NCI-H1092 treated with DMSO at 0.1 percent for 48 hours (cell line): ENCODE measurements at places on chromosomes 2 and 18.

DNA sequence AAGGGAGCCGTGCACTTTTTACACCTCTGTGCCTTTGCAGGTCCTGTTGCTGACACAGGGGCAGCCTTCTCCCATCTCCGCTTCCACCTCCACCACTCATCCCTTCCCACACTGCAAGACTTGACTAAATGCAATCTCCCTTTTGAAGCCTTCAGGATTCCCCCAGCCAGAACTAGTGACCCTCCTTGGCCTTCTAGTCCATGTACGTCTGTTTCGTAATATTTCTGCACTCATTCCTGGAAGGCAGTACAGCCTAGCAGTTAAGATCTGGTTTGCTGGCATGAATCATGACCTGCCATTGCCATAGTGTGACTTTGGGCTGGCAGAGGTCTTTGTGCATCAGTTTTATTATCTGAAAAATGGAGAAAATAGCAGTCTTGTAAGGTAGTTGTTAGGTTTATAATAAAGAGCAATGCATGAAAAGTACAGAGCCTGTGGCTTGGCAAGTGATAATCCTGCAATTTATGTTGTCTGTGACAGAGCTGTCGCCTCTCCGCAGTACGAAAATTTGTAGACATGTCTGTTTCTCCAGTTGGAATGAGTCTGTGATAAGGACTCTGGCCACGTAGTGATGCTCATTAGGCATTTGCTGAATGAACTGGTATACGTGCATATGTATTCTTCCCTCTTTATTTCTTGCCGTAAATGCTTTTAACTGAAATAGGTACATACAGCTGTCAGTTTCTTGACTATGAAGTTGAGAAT lies 36.7 kb downstream of the NCK2 start:
- DNase-seq, result no peak

GRCh38 chr2:181266614-181267013 lies 190.6 kb upstream of the ITGA4 start:
- no peak for DNase-seq

DNA sequence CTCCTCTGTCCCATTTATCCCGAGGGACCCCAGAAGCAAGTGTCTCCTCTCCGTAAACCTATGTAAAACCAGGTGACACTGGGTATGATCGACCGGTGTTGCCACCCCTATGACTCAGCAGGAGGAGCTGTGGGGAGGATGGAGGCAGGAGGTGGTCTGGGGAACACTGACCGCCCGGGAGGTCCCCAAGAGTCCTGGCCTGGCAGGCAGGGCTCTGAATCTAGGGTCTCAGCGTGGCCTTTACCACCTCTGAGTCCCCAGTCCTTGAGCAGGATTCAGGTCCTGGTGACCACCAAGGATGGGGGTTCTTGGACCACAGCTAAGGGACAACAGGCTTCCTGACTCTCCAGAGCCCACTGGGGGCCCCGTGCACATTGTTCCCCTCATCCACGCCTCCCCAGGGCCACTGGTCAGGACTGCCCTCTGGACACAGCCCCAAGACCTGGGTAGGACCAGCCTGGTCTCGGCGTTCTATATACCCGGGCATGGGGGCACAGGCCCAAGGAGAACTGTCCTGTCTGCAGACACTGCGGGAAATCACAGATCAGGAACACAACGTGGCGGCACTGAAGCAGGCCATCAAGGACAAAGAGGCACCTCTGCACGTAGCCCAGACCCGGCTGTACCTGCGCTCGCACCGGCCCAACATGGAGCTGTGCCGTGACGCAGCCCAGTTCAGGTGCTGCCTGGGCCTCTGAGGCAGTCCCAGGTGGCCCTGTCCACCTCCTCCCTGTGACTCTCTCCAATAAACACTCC lies 4.0 kb downstream of the TEKT4 start:
- no peak for DNase-seq

- DNase-seq, result no peak
Observed at GRCh38 chr2:201972621-201973255, 60.9 kb upstream of the FZD7 start.

DNA sequence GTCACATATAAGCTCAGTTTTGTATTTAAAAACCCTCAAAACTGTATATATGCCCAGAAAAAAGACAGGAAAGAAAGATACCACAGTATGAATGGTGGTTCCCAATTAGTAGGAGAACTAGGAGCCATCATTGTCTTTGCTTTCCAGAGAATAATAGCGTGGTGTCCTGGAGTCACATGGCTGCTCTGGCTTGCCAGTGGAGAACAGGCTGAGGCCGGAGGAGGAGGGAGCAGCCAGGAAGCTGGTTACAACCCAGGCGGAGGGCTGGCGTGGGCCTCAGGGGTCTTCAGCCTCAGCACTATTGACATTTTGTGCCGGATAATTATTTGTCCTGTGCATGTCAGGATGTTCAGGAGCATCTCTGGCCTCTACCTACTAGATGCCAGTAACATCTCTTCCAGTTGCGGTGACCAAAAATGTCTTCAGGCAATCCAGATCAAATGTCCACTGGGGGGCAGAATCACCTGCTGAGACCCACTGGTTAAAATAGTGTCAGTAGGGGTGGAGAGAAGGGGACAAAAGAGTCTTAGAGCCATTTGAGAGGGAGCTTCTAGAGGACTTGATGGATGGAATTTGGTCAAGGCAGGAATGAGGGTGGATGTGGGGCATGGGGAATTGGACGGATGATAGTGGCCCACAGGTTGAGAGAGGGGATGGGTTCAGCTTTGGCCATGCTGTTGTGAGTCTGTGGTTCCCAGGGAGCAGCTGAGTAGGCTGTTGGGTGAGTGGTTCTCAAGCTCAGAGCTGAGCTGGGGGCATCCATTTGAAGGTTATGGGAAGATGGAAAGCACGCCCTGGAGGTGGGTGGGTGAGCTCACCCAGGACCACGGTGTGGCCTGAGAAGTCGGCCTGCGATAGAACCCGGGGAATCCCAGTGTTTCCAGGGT lies 144.9 kb downstream of the AGAP1 start:
- DNase-seq, result no peak

DNA sequence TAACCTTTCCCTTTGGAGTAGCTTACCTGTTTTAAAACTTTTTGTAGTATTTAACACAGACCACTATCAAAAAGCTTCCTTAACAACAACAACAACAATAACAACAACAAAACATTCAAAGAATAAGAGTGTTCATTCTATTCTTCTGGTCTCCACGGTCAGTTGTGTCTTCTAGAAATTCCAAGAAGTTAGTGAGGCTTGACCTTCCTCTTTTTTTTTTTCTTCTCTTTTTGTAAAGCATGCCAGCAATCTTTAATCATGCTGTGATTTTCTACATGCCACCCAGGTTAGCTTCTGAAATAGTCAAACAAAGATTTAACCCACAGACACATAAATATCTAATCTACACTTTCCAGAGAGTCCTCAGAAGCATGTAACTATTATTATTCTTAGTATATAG lies 28.4 kb upstream of the KLHL14 start:
- no peak for DNase-seq

GRCh38 chr2:10915731-10916276 lies 4.1 kb downstream of the KCNF1 start:
- DNase-seq, result no peak

DNA sequence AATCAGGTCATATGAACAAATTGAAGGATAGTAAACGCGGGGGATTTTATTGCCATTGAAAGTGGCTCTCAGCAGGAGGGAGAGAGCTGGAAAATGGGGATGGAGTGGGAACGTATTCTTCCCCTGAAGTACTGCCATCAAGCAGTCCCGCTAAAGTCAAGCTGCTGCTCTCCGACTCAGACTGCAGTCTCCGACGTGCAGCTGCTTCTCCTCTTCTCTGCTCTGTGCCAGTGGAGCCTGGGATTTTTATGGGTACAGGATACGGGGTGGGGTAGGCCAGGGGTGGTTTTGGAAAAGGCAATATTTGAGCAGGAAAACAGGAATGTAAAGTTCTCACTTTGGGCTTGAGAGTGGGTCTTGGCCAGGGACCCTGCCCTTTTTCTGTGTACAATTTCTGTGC lies 33.0 kb downstream of the KCTD18 start:
- DNase-seq, result peak; percentile 14

DNA sequence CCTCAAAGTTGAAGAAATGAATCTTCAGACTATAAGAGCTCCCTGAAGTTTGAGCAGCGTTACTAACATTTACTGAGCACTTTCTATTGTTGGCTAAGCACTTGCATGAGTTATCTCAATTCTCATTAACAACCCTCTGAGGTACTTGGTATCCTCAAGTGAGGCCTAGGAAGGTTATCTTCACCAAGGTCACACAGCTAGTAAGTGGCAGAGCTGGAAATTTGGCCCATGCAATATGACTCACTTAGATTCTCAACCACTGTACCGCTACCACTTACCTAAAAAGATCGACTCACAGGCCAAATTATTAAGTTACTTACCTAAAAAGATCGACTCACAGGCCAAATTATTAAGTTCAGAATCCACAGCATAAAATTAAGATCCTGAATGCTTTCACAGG lies 8.7 kb upstream of the METAP1D start:
- DNase-seq, result no peak

- no peak for DNase-seq
Observed at GRCh38 chr18:57619876-57620275, 1.8 kb downstream of the NARS1 start.

DNA sequence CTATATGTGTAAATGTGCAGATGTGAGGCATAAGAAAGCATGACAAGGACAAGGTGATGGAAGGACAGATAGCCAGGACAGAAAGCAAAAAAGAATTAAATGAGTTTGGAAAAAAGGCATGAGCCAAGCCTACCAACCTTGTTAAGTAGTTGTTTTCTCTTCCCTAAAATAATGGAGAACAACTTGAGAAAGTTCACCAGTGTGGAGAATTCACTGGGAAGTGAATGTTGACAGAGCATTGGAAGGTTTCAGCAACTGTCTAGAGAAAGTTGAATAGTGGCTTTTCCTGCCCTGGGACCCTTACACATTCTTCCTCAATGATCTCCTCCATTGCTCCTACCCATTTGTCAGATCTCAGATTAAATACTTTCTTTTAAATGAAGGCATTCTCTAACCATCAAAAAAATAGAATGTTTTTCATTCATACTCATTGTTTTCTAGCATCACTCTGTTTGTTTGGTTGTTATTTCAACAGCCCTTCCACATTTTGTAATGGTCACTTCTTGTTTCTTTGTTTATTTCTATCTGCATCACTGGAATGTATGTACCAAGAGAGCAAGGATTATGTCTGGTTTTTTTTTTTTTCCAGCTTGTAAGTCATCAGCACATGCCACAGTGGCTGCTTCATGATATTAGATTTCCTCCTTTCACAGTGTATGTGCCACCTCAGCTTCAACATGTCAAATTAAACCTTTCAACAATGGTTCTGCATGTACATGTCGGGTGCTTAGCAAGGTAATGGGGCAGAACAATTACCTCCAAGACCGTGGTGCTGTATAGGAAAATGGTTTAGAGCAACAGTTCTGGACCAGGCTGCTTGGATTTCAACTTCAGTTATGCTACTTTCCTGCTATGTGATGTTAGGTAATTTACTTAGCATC lies 586.0 kb upstream of the VRK2 start:
- peak; percentile 30 for DNase-seq

DNA sequence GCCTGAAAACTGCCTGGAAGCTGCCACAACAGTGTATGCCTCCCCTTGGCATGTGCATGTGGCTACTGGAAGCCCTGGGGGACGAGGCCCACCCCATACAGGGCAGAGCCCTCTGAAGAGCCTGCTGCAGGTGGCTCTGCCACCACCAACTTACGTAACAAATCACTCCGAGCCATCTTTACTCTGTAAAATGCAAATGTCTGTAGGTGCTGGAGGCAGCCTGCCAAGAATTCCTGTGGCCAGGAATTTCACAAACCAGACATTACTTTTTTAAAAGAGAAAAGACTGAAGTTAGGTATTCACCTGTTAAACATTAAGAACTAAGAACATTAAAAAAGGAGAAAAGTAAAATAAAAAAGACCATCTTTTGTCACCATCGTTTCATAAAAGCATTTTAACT lies 106.3 kb downstream of the GPR39 start:
- DNase-seq, result no peak

GRCh38 chr18:22296304-22296703 lies 121.4 kb downstream of the CTAGE1 start:
- no peak for DNase-seq

DNA sequence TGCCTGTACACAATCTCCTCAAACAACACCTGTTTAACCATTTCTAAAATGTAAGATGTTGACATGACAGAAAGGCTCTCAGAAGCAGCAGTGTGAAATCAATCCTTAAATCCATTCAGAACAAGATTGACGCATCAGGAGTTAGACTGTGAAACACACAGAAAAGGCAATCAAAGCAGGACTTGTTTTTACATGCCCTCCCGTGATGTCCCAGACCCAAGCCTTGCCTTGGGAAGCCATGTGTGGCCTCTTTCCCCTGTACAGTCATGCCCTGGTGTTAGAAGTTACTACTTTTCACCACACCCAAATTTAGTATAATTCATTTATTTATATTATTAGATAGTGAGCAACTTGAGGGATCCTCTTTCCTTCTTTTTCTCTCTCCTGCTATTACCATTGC lies 115.7 kb downstream of the NCKAP5 start:
- DNase-seq, result no peak

GRCh38 chr18:79394534-79395307 lies 1.0 kb upstream of the NFATC1 start:
- DNase-seq, result no peak

DNA sequence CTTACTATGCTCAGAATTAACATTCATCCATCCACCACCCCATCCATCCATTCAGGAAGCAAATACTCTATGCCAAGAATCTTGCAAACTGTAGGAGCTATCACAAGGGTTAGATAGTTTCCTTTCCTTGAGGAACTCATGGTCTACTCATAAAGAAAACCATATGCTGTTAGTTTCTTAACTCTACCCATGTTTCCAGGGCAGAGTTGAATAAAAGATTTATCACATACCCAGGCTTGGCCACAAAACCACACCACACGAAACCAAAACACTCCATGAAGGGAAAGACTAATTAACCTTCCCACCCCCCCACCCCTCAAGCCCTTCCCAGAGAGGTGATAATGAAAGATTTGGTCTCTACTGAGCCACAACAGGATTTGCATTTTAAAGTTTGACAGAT lies 23.7 kb upstream of the MSGN1 start:
- no peak for DNase-seq

GRCh38 chr2:68235090-68235489 lies 17.2 kb downstream of the PPP3R1 start:
- no peak for DNase-seq

GRCh38 chr2:77642339-77642738 lies 120.2 kb upstream of the LRRTM4 start:
- no peak for DNase-seq

- peak; percentile 42 for DNase-seq
Observed at GRCh38 chr18:48948112-48949049, 2.4 kb downstream of the SMAD7 start.

DNA sequence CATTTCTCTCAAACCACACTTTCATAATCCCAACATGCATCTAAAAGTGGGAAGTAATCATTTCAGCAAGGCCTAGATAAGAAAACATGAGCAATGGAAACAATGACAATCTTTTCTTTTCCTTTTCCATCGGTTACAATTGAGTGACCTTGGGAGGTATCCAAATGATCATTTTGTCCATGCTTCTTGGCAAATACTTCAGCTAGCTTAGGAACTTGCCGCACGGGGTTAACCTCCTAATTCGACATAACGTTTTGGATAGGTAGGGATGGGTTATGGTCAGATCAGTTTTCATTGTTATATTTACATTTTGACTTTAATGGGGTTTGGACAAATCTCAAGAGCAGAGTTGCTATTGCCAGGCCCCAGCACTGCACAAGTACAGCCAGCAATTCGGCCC lies 4.6 kb upstream of the PTPRM start:
- no peak for DNase-seq

- no peak for DNase-seq
Observed at GRCh38 chr18:73340135-73340977, 472.6 kb upstream of the NETO1 start.

GRCh38 chr2:128651000-128651399 lies 332.3 kb upstream of the HS6ST1 start:
- DNase-seq, result no peak
